DMS53 (cell line): ENCODE measurements at places on chromosomes 1 and 21.
A peak's percentile ranks its signal among the peaks of the same experiment; 100 is the strongest.

DNA sequence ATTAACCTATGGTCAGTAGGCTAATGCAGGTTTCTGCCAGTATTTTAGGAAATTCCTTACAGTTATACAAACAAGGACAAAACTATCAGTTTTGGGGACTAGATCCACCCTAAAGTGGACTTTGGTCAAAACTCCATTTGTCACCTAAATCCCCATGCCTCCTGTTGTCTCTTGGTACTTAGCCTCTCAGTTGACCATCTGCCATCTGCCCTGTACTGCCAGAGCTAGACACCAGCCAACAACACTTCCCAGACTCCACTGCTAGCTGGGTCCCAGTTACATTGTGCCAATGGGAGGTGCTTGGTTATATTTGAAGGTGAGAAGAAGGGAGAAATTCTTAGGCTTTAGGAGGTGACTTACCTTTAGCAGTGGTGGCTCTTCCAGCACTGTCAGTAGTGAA lies 17.0 kb upstream of the BSDC1 start:
- DNase-seq, result peak; percentile 19

GRCh38 chr1:218779341-218780100 lies 394.2 kb upstream of the LYPLAL1 start:
- no peak for DNase-seq

GRCh38 chr1:225406976-225407725 lies 20.7 kb downstream of the LBR start:
- no peak for DNase-seq

DNA sequence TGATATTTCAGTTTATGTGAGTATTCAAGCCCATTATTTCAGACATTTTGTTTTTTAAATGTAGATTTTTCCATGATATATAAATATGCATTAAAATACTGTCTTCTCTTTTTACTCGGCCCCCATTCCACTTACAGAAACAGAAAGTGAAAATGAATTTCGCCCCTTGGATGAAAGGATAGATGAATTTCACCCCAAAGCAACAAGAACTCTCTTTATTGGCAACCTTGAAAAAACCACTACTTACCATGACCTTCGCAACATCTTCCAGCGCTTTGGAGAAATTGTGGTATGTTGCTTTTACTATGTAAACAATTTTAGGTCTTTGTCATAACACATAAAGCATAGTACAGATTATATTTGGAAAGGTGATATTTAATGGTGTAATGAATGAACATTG lies 59.9 kb downstream of the ZBTB17 start:
- no peak for DNase-seq

GRCh38 chr1:224632381-224632871 lies 16.3 kb downstream of the CNIH3 start:
- DNase-seq, result no peak
